ENCODE measurements at places on chromosomes 1 and 21.

GRCh38 chr1:202998836-202999750 lies 8.1 kb upstream of the TMEM183A start:
- peak; percentile 43 for DNase-seq

DNA sequence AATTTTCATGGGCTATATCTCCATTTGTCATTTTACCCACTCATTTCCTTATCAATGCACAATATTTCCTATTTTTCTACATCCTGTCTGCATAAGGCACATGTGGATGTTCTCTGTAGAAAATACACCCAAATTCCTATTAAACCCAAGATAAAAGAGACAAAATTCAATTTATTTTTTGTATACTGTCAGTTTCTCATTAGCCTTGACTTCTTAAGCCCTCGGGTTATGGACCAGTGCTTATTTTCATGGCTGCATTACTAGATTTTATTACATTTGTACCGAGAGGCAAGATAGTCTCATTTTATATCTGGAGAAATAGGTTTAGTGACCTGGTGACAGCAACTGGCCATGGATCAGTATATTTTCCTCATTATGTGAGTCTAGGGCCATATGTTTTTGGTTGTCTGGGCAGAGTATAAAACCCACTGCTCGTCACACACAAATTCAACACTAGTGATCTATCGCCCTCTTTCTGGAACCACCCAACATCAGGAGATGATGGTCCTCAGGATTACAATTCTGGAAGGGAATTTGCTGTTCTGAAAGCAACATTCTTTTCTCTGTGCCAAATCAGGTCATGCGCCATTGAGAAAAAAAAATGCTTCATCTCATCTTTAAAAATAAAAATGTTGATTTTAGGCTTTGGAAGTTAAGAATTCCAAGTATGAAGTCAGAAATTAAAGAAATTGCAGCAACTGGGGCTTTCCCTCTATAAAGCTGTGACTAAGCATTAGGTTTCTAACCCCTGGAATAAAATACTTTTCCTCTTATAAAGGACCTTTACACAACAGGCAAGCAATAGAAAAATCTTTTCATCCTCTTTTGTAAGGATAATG lies 81.4 kb downstream of the ASTN1 start:
- DNase-seq: no peak

DNA sequence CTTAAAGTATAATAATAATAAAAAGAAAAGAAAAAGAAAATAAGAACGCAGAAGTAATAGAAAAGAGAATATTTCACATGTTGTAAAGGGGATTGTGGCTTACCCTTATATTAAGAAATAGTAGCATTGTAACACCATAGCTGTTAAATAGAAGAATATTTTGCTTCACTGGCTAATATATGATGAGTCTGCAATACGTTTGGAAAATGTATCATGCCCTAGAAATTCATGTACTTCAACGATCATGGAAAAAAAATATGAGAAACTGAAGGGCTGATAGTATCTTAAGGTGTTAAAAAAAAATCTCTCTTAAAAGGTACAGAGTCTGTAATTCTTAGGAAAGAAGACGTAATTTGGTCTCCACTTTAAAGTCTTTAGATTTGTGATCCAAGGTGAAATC lies 1390.5 kb upstream of the ADGRL2 start:
- DNase-seq: no peak

DNA sequence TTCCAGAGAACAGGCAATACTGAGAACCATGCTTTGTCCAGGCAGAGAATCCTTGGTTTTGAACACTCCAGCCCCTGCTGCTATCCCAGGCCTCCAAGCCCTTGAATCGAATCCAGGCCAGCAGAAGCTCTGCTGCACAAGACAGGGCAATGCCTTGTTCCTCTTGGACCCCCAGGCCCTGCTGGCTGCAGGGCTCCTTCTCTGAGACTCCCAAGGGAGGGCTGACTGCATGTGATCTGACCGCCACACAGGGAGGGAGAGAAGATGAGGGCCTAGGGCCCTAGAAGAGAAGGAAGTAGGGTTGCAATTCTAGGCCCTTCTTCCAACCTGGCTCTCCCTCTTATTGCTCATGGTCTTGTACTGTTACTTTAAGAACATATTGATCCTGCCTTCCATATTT lies 160.6 kb upstream of the EDN2 start:
- DNase-seq: no peak

GRCh38 chr21:29639366-29640079 lies 300.3 kb downstream of the GRIK1 start:
- DNase-seq: no peak

DNA sequence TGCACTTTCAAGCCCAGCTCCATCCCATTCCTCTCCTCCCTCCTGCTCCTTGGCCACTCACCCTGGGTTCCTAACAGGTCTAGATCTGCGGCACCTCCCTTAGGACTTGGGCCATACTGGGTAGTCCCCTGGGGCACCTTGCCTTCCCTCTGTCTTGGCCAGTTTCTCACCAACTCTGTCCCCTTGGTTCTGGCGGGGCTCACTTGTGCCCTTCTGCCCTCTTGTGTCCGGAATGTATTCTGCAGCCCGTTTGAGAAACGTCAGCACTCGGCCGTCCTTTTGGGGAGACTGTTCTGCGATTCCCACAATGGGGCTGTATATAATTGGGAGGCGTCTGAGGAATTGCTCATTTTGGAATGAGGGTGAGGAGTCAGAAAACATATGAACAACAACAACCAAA lies 162.4 kb downstream of the ZSCAN20 start:
- DNase-seq: no peak

DNA sequence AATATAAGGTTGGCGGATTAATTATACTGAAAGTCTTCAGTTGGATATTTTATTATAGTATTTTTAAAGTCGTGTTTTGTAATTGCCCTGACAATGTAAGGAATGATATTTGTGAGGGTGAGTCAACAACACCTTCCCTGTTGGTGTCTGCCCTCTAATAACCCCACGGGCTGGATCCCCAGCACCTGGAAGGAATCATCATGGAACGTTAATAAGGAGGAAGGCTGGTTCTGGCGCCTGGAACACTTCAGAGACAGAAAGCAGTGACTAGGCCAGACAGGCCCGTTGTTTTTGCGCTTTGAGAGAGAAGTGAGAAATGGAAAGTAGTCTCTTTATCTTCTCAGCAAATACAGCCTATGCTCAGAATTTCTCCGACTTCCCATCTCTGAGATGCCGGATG lies 31.6 kb downstream of the TEX35 start:
- DNase-seq: no peak

DNA sequence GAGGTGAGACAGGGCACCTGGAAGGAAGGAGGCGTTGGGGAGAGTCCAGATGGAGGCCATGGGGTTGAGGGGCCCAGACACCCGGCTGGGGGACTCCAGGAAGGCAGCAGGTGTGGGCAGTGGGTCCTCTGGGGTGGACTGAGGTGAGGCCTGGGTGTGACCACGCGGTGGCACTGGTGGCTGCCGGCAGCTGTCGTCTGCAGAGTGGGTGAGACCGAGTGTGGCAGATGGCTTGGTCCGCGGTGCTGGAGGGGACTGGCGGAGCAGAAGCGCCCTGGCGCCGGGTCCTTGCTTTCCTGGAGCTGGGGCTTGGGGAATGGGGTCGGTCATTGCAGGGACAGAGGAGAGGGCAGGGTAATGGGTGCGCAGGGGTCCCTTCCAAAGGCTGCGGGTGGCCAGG lies 12.5 kb downstream of the AGRN start:
- DNase-seq: no peak

- no peak for DNase-seq
Observed at GRCh38 chr1:24911651-24912155, 18.4 kb downstream of the RUNX3 start.

DNA sequence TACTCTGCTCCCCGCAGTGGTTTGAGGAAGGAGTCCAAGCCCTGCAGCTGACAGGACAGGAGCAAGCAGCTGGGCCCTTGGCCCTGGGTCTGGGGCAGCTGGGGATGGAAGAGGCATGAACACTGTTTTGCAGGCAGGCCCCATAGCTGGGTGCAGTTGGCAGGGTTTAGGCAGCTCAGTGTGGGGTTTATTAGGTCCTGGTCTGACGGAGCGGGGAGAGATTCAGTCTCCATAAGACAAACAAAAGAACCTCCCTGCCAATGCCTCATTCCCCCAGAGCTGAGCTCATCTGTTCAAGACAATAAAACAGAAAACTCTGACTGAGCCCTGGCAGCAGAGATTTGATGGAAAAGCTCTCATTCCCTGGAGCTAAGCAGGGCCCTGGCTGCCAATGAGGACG lies 37.3 kb downstream of the OLFML2B start:
- no peak for DNase-seq

GRCh38 chr21:45769294-45769693 lies 125.8 kb downstream of the PCBP3 start:
- DNase-seq: no peak

- DNase-seq: no peak
Observed at GRCh38 chr1:39649636-39650185, 10.3 kb upstream of the HEYL start.

DNA sequence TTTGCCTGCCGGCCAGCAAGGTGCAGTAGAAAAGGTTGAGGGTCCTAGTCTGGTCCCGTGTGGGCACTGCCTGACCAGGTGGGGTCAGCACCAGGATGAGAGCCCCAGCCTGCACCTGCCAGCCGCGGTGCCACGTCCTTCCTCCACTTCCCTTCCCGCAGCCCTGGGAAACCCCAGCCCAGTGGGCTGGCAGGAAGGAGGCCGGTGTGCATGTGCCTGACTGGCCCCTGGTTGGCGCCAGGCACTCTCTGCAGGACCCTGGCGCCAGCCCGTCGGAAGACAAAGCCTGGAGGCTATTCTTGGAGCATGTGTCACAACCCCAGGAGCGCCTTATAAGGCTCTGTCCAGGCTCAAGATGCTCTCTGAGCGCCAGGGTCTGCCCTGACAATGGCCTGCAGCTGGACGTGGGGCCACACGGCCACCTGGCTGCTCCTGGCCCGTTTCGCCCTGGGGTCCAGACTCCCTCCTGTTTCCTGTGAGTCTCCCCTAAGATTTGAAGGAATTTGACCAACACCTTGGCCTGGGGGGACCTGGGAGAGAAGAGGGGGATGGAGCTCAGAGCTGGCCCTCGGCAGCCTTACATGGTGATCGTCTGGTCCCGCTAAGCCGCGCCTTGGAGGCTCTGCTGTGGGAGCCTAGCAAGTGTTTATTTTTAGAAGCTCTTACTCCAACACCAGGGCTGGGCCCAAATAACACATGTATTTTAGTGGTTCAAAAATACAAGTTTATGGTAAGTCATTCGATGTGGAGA lies 31.9 kb upstream of the POFUT2 start:
- DNase-seq: no peak

DNA sequence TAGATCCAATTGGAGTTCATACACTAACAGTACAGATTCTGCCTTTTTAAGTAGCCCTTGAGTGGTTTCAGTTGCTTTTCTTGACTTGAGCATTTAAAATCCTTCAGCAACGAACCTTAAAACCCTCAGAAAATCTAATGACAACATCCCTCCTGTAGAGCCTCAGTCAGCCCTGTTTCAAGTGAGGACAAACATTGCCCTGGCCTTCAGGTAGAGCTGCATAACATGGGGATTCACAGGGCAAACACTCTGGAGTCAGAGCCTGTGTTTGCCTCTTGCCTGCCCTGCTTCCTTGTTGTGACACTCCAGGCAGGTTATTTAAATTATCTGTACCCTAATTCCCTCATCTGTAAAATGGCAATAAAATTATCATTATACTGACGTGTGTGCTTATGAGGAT lies 96.1 kb upstream of the KCNA3 start:
- no peak for DNase-seq

DNA sequence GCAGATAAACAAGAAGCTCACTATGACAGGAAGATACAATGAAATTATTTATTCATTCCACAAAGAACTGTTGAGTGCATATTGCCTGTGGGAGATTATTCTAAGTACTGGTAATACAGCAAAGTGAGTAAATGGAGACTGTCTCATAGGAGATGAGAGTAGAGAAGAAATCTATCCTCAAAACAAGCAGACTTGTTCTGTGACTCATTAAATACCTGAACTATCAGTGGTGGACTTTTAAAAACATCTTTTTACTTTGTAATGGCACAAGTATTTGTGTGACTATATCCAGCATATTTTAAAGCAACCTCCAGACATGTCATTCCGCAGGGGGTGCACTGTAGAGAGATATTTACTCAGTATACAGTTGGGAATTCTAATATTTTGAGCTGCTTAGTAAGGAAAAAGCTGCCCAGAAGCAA lies 259.2 kb downstream of the FMN2 start:
- DNase-seq: no peak

DNA sequence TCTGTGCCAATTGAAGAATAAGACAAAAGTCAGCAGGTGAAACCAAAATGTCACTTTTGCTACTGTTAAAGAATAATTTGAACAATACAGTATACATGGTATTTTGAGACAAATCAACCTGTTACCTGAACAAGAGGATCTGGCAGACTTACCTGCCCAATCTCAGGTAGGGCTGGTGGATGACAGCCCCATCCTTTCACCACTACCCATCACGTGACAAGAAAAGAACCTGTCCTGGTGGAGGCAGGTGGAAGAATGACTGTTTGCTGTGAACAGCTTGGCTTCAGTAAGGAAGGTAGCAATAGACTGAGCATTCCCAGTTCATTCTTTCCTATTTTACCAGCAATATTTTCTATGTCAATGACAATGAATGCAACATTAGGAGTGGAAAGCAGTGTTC lies 349.6 kb downstream of the GPATCH2 start:
- no peak for DNase-seq

DNA sequence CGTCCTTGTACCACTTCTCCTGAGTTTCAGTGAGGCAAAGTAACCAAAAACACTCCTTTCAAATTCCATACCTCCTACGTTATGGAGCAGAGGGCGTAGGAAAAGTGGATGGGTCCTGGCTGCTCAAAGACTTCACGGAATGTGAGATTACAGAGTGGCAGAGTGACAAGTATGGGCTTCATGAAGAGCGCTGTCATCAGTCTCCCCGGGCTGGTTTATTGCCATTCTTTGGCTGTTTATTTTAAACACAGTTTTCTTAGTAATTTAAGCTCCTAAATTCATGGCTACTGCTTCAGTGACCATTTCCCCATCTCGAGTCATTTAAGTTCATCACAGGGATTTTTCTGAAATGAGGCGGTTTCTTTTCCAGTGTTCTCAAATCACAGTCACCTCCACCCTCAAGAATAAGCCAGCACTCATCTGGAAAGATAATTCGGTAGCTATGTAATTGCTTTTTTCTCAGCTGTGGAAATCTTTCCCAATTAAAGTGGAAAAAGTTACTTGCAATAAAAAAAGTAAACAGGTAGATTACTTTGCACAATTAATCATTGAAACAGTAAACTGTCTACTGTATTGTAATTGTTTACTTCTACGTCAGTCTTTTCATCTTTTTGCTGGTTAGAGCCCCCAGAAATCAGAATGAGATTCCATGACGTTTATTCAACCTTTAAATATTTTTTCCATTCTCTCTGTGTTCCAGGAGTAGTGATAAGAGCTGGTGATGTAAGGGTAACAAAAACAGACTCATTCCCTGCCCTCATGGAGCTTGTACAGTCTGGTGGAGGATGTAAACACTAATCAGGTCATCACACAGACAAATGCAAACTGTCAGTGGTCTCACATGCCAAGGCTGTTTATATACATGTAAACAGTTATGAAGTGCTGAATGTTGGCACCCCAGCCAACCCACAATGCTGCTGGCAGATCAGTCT lies 3.0 kb upstream of the SMYD2 start:
- DNase-seq: no peak

DNA sequence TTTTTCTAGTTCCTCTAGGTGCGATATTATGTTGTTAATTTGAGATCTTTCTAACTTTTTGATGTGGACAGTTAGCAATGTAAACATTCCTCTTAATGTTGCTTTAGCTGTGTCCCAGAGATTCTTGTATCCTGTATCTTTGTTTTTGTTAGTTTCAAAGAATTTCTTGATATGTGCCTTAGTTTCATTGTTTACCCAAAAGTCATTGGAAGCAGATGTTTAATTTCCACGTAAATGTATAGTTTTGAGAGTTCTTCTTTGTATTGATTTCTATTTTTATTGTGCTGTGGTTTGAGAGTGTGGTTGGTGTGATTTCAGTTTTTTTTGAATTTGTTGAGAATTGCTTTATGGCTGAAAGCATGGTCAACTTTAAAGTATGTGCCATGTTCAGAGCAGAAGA lies 319.4 kb downstream of the PTBP2 start:
- no peak for DNase-seq
